ENCODE measurements at places on chromosomes 3 and 15.
A peak's percentile ranks its signal among the peaks of the same experiment; 100 is the strongest.

DNA sequence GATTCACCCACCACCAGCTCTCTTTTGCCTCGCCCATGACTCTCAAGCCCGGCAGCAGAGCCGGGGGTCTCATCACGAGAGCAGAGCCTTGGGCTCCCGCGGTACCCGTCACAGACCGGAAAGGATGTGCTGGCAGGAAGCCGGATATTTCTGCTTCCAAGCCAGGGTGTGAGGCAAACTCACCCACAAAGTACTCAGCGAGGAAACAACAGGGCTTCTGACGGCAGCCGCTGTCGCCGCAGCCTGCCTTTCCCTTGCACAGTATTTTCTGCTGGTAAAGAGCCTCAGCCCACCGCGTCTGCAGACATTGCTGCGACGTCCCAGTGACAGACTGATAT is 119.9 kb downstream of the NSMCE3 start:
- no peak for DNase-seq

GRCh38 chr3:188385295-188385694 is 231.3 kb downstream of the LPP start:
- no peak for DNase-seq

DNA sequence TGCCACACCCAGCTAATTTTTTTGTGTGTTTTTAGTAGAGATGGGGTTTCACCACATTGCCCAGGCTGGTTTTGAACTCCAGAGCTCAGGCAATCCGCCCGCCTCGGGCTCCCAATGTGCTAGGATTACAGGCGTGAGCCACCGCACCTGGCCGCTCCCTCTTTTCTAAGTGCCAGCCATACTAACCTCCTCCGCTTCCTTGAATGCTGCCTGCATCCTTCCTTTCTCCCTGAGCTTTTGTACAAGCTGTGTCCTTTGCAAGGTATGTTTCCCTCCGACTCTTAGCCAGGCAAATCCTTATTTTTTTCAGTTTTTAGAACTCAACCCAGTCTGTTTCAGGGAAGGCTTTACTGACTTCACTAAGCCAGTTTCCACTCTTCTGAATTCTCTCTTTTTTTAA is 60.6 kb downstream of the NR1D2 start:
- DNase-seq, result no peak

DNA sequence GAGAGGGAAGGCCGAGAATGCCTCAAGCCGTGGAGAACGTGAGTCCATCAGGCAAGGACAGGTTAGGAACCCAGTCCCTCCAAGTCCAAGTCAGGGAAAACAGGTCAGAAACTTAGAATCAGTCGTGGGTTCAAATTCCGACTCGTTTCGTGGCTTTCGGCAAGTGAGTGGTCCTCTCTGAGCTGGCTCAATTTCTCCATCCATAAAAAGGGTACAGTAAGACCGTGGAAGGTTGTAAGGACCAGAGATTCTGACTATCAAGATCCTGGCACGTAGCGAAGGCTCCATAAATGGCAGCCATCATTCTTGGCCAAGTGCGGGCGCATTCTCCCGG is 604 bp upstream of the MED12L start:
- DNase-seq, result no peak

DNA sequence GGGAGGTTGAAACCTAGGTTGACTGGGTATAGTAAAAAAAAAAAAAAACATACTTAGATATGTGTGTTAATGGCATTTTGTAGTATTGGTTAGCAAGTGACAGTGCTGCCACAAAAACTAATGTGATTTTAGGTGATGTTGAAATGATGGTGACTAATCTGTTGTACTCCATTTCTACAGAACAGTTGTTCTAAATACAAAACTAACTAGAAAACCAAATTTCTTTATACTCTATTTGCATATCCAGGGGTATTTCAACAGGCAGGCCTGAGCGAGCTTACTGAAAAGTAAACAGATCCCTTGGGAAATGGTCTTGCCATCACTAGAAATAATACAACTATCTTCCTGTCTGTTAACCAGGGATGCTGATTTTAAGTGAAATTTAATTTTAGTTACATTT is 20.5 kb downstream of the TSC22D2 start:
- no peak for DNase-seq

GRCh38 chr15:32700501-32701150 is 17.2 kb upstream of the GREM1 start:
- DNase-seq, result no peak

- DNase-seq, result no peak
Observed at GRCh38 chr3:147404800-147405230, 1.5 kb downstream of the ZIC4 start.

DNA sequence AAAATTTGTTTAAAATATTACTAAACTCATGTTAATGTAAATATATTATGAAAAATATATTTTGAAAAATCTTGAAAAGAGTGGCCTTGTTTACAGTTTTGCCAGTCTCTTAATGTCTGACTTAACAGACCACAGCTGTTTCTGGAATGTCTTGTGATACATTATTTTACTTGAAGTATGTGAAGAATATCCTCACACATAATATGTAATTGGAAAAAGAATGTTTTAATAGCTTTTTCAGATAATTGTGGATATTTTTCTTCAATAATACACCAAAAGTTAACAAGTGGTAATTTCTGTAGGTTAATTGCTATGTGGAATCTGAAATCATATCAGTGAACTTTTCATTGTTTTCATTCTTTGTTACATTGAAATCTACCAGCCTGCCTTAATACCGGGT is 101.3 kb downstream of the UBE2E2 start:
- DNase-seq, result no peak

DNA sequence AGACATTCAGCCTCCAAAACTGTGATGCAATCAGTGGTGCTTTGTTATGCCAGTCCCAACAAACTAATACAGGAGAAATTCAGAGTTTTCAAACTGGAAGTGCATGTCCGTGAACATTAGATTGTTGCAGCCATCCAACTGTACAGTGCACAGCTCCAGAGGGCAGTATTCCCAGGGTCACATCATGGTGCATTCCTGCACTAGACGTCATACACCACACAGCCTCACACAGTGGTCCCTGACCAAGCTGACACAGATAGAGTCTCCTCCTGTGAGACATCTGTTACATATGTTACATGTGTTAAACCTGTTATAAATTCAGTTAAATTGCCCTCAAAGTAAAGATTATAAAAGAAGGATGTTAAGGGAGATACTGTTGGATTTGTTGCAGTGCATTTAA is 209.0 kb downstream of the LRRN1 start:
- DNase-seq, result no peak

- DNase-seq, result peak; percentile 25
Observed at GRCh38 chr3:160564258-160564911, 986 bp downstream of the KPNA4 start.

DNA sequence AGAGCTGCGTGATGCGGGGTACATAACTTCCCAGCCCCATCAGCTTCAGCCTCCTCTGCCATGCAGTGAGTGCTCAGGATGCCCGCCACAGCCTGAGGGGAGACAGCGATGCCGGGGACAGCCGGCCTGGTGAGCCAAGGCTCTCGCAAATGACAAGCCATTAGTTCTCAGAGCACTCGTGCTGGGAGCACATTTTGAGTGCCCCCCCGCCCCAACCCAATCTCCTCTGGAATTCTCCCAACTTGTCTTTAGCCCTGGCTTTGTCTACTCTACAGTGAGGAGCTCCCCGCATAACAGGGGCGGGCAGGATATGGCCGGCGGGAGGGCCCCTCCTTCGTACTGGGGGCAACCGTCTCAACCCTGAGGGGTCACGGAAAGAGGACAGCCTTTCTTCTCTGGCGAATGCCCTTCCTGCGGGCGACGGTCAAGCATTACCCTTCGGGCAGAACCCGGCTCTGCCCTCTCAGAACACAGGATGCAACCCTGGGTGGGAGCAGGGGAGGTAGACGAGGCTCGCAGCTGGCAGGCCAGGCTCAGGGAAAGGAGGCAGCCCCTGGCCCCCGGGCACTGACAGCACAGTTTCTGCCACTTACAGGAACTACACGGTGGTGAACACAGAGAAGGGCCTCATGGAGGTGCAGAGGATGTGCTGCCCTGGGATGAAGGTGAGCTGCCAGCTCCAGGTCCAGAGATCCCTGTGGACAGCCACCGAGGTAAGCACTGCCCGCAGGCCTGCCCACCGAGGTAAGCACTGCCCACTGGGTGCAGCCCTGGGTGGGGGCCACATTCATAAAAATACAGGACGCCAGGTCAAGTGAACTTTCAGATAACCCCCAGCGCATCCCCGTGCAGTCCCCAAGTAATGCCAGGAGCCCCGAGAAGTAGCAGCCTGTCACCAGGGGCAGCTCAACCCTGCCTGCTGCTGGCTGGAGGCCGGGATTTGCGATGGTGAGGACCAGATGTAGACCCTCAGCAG is 141.7 kb downstream of the LRRK1 start:
- no peak for DNase-seq

DNA sequence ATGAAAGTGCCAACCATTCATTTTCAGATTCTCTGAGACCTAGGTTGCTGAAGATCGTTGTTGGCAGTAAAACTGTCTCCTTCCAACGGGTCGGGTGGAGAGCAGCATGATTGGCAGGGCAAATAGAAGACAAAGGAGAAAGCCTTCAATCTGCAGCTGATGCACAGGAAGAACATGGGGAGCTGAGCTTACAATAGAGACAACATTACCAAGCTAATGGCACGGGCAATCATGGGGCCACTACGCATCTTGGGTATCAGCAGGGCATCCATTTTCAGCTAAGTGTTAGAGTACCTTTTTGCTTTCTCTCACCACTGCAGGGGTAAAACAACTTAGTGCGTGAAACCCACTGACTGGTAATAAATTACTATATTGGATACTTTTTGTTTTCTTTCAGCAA is 114.8 kb downstream of the WDR72 start:
- no peak for DNase-seq

GRCh38 chr3:57770009-57770827 is 14.1 kb downstream of the SLMAP start:
- no peak for DNase-seq

GRCh38 chr15:76245072-76245610 is 66.1 kb downstream of the ETFA start:
- DNase-seq, result no peak

- DNase-seq, result no peak
Observed at GRCh38 chr15:63134245-63134985, 12.8 kb downstream of the LACTB start.

DNA sequence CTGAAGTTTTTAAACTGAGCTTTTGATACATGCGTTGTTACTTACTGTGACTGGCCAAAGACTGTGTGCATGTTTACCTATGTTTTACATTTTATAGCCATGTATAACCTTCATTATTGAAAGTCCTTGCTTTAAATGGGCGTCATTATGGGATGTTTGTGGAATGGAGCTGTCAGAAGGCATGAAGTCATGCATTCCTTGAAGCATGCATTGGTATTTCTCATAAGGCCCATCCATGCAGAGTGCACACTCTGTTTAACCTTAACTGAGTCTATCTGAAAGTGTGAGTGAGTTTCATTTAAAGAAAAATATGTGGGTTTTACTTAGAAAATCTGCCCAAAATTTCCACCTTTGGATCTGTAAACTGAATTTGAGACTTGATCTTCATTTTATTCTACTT is 51.1 kb downstream of the PSMD6 start:
- no peak for DNase-seq

GRCh38 chr3:78812166-78812565 is 955.6 kb downstream of the ROBO1 start:
- DNase-seq, result no peak

DNA sequence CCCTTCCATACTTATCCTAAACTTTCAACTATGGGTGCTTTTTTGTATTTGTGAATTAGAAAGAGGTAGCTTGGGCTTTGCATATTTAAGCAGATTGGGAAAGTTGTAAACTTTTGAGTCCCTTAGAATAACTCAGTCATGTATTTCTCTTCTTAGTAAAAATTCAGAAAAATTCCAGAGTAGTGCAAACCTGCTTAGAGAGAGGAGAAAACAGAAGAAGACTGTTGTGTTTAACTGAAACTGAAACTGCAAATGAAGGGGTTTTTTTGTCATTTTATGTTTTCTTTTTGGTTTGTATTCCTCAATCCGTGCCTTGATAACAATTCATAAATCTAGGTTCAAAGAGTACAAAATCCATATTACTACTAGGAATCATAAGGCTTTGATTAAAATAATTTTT is 31.3 kb downstream of the CD200 start:
- no peak for DNase-seq

DNA sequence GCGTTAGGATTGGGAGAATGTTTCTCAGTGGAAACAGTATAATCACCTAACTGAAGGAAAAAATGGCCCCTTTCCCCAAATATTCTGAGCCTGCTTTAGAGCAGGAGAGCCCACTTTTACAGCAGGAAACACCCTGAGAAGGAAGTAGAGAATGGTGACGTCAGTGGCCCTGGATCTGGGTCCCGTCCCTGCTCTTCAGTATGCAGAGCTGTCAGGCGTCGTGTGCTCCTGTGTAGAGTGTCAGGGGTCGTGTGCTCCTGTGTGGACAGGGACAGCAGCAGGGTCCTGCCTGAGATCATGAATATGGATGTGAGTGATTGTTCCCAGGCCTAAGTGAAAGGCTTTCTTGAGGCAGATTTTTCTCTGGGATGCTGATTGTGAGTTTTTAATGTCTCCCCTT is 45.2 kb downstream of the CGNL1 start:
- no peak for DNase-seq

DNA sequence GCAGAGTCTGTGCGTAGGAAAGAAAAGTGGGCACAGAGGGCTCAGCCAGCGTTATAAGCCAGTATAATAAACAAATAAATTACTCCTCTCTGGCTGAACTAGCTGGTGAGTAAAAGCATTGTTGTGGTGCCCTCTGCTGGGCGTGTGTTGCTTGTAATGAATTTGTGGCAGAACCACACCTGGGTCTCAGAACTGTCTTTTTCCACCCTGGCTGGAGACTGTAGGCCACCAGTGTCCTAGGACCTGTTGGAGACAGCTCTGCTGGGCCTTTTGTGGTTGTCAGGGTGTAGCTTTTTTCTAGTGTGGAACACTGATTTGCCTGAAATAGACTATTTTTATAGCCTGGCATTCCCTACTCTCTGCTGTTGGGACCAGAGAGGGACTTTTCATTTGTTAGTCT is 130.5 kb upstream of the EIF1B start:
- DNase-seq, result peak; percentile 81

DNA sequence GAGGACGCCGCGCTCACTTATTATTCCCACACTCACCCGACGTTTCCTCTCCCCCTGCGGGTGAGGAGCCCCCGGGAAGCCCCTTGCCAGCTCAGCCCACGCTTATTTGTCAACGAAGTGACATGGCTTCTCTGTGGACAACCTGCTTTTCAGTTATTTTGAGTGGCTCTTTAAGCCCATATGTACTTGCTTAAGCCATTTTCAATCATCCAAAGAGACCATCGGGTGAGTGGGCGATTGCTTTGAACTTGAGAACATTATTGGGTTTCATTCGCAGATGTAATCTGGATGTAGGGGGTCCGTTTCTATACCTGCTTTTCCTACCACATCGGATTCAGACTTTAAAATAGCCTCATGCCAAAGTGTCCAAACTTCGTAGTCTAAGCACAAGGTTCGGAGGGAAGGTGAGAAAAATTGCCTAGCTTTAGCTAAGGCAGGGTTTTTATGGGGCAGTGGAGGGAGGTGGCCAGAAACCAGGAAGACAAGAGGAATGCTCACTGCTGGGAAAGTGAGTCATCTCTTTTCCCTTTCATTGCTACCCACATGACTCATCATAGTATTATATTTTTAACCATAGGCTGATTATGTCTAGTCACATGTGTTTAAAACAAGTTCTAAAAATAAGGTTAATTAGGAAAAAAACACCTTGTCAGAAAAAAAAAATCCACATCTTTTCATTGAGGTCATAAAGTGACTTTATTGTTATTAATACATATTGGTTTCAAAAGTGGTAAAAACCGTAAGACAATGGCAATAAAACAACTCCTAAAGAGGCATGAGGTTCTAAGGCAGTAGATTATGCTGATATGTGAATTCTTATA is 773.1 kb upstream of the NR2F2 start:
- DNase-seq, result peak; percentile 3

- no peak for DNase-seq
Observed at GRCh38 chr15:58762731-58763130, 8.4 kb upstream of the MINDY2 start.

GRCh38 chr15:35130245-35130644 is 45.1 kb upstream of the NANOGP8 start:
- no peak for DNase-seq

Data from activated CD4-positive, alpha-beta T cell treated with anti-CD3 and anti-CD28 coated beads for 36 hours (primary cell).